ENCODE measurements at places on chromosomes 12 and 14.

DNA sequence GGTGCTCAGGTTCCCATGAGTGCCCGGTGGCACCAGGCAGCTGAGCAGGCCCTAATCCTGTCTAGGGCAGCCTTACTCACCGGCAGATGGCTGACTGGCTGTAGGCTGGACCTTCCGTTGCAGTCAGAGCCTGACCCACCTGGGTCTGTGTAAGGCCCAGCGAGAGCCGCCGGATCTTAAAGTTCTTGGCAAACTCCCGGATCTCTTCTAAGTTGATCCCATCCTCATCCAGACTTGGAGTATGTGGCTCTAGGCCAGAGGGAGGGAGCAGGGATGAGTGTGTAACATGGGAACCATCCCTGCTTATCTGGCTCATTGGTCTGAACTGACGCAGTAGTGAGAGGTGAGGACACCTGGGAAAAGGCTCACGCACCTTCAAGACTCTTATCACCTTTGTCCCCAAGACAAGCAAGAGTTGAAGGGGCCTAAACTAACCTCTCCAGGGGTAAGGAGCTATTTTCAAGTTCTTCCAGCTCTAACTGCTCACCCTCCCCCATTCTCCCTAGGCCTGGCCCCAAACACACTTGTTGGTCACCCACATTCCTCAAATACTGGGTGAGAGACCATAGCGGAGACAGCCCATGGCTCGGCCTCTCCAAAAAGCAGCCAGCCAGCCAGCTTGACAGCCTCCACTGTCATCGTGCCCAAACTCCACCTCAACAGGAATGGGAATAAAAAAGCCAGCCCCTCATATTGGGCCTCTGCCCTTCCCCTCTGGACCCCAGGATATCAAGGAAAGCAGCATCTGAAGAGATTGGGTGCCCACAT, 18.8 kb upstream of the TFCP2 start:
- no peak for DNase-seq

GRCh38 chr14:64591809-64592208, 42.0 kb downstream of the PPP1R36 start:
- no peak for DNase-seq

DNA sequence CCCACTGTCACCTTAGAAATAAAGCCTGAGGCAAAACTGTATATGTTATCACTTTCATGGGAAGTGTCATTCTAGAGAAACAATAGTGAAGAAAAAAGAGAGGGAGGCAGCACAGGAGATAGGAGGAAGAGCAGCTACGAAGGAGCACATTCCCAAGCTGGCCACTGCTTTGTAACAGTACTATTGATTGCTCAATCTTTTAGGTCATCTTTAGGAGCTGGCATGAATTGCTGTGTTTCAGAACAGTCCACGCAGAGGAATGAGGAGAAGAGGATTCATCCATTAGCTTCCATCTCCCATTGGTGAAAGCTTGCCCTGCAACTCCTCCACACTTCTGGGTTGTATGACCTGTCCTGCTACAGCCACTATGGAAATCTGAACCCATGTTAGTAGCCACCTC, 372.5 kb upstream of the DDHD1 start:
- no peak for DNase-seq

- no peak for DNase-seq
These were observed 442.7 kb downstream of the BTG1 start for GRCh38 chr12:91702843-91703425.

- DNase-seq, result no peak
These were observed 36.9 kb downstream of the PSEN1 start for GRCh38 chr14:73173092-73173735.

GRCh38 chr12:40233741-40234367, 9.1 kb downstream of the LRRK2 start:
- DNase-seq, result no peak

DNA sequence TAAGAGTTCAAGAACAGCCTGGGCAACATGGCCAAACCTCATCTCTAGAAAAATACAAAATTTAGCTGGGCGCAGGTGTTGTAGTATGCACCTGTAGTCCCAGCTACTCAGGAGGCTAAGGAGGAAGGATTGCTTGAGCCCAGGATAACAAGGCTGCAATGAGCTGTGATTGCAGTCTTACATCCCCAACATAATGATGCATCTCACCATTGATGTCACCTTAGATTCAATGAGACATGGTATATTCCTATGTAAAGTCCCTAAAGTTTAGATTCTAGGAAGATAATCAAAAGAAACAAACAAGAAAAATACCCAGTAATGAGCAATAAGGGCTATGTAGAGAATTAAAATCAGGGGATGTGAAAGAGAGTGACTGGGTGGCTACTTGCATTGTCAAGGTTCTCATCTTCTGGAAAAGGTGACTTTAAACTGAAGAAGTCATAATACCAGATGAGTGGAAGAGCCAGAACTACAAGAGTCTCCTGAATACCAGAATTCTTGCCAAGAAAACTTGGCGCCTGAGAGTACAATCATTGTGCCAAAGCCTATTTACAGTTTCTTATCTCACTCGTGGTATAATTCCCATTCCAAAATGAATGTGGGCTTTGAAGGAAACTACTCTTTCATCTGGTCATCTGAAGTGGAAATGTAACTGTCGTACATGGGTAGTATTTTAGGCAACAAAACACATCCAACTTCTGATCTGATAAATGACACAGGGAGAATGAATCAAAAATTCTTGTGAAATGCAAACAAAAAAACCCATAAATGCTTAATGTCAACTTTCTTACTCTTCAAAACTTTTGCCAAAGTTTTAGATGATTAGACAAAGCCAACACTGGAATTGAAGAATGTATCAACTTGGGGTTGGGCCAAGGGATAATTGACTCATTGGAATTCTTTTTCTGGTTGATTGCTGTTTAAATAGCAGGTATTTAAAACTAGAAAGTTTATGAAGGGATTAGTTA, 81.1 kb upstream of the ST8SIA1 start:
- no peak for DNase-seq

DNA sequence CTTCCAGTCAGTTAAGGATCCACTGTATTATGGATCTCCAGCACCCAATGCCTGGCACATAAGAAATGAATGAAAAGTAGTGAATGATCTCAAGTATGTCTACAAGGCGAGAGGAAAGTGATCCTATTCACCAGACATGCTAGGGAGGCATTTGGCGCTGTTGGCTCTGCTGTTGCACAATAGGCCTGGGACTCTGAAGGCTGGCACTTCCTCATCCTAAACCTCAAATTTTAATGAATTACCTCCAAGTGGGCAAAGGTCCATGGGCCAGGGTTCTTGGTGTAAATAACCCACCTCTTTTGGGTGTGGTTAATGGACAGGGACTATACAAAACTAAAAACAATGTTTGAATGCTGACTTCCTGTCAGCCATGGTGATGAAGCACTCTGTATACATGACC, 173.4 kb upstream of the PZP start:
- no peak for DNase-seq

GRCh38 chr12:47828976-47829482, 9.3 kb upstream of the HDAC7 start:
- DNase-seq, result no peak

GRCh38 chr12:108597559-108598471, at the start of gene TMEM119:
TSS of gene TMEM119 (minus strand) at chr12:108598084. CDS start at chr12:108592383, 5,701 bp downstream.
- no peak for DNase-seq

GRCh38 chr14:95659990-95660385, 26.2 kb upstream of the TCL1B start:
- DNase-seq, result no peak

Measured in stimulated activated CD8-positive, alpha-beta memory T cell treated with anti-CD3 and anti-CD28 coated beads, Interleukin-2, amount 100 ng/mL, for 1 hour (primary cell).